Cardiac septum (tissue), 1 donor: ENCODE measurements at places on chromosomes 2 and 18. TPM values are rescaled to one million over a fixed set of nuclear protein-coding genes. Genes with fewer than 3 reads are reported as not detected.

DQX1 gene
- total RNA-seq: not detected

ABHD3 gene
- total RNA-seq: 4.0 TPM

TRIM43B gene
- not detected for total RNA-seq

FTCDNL1 gene
- total RNA-seq: 2.3 TPM

FBXO15 gene
- total RNA-seq: 0.51 TPM

RUFY4 gene
- not detected for total RNA-seq

ZNF142 gene
- 21.3 TPM for total RNA-seq

AQP12A gene
- total RNA-seq: not detected

DNA sequence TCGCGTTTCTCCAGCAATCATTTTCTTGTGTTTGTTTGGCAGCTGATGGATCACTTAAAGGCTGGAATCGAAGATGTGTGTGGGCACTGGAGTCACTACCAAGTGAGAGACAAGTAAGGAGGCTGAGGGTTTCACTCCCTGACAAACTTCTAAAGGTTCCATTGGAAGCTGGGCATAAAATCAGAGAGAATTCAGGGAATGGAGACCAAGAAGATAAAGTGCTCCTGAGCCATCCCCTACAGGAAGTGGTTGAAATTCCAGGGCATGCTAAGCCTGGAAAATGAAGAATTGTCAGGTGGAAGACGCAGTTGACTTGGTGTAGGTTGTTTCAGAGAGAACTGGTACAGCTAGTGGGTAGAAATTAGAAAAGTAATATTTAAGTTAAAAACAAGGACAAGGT lies 39.1 kb downstream of the SLC9A4 start:
- DNase-seq: no peak

DNA sequence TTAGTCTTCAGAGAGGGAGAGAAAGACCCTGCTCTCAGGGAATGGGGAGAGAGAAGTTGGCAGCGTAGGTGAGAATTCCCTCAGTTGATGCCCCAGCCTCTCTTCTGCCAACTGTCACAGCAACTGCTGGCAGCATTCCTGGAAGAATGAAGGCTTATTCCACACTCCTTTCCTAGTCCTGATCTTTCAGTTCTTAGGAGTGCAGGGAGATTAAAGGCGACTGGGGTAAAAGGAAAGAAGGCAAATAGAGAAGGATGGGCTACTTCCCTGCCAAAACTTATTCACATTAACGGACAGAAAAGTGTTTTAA lies 65.9 kb upstream of the ACAA2 start:
- no peak for DNase-seq

GRCh38 chr2:127389778-127390435 lies 2.1 kb upstream of the MAP3K2 start:
- no peak for DNase-seq

DNA sequence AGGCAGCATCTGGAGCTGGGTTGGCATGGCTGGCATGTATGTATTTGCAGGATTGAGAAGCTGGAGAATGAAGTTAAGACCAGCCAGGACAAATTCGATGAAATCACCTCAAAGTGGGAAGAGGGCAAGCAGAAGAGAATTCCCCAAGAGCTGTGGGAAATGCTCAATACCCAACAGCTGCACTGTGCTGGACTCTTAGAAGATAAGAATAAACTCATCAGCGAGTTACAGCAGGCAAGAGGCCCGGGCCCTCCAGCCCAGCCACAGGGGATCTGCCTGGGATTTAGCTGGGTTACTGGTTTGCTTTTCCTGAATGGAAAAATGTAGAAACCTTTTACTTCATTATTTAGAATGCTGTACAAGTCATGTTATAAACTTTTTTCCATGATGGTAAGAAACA lies 22.5 kb downstream of the DRC1 start:
- no peak for DNase-seq

DNA sequence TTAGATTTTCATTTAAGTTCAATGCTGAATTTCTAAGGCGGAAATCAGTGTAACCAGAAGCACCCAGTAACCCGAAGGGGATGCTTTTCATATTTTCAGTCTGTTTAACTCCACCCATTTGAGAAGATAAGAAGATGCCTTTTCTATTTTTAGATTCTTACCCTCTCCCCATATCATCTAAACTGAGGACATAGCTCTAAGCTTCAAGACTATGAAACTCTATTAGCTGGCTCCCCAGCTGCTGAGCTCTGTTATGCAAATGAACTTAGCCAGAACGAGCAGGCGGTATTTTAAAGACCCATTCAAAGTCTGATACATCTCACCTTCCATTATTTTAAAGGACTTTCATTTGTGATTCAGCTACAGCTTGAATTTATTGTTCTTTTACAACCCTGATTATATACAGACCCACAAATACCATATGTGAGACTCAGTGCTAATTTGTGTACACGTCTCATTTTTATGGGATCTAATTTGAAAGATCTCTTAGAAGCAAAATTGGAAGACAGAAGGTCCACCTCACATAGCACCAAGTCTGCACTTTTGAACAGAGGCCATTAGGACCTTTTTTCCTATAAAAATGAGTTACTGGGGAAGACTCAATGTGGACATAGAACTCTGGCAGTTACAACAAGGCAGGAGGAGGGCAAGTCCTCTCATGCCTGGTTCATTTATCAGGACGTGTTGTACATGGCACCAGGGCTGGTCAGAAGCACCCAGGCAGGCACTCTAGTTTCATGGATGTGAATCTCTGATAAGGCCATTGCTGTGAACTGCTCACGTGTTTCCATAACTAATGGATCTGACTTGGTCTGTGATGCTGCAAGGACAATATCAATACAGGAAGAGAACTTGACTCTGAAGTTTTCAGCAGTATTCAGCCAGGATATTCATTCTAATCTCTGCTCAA lies 16.3 kb downstream of the CDC42EP3 start:
- DNase-seq: no peak

- no peak for DNase-seq
Measured at GRCh38 chr2:224948859-224949258, 93.4 kb downstream of the DOCK10 start.

GRCh38 chr18:45328811-45329210 lies 286.5 kb upstream of the SLC14A2 start:
- no peak for DNase-seq

- DNase-seq: no peak
Measured at GRCh38 chr2:205989271-205990071, 96.5 kb downstream of the INO80D start.

GRCh38 chr2:221845021-221845365 lies 272.9 kb upstream of the EPHA4 start:
- no peak for DNase-seq
